ENCODE measurements at places on chromosomes 1 and 21.
A peak's percentile ranks its signal among the peaks of the same experiment; 100 is the strongest.

- no peak for DNase-seq
Observed at GRCh38 chr21:23939369-23940065, 1667.8 kb downstream of the MRPL39 start.

GRCh38 chr1:7249516-7249915, 464.3 kb downstream of the CAMTA1 start:
- no peak for DNase-seq

DNA sequence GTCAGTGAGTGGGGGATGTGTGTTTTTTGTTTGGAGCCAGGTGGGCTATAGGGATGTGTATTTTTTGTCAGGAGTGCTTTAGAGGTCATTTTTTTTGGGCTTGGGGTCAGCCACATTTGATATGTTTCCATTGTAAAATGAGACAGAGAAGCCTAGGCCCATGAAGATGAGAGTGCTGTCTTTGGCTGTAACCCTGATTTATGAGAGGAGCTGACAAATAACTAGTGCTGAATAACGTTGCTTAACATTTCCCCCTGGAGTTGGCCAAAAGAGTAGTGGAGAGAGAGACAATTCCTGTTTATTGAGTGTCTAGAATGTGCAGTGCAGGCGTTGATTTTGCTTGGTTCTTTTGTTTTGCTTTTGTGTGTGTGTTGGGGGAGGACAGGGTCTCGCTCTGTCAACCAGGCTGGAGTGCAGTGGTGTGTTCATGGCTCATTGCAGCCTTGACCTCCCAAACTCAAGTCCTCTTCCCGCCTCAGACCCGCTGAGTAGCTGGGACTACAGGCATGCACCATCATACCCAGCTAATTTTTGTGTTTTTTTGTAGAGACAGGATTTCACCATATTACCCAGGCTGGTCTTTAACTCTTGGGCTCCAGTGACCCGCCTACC, 64.7 kb downstream of the S1PR1 start:
- no peak for DNase-seq

DNA sequence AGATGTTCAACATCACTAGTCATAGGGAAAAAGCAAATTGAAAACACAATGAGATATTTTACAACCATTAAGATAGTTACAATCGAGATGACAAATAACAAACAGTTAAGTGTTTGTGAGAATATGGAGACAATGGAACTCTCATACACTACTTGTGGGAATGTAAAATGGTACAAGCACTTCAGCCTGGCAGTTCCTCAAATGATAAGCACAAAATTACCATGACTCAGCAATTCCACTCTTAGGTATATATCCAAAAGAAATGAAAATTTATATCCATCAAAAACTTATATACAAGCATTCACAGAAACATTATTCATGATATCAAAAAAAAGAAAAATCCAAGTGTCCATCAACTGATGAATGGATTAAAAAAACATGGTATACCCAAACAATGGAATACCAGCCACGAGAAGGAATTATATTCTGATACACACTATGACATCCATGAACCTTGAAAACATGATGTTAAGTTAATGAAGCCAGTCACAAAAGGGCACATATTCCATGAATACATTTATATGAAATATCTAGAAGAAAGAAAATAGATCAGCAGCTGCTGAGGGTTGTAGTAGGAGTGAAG, 76.4 kb downstream of the EVI5 start:
- no peak for DNase-seq

DNA sequence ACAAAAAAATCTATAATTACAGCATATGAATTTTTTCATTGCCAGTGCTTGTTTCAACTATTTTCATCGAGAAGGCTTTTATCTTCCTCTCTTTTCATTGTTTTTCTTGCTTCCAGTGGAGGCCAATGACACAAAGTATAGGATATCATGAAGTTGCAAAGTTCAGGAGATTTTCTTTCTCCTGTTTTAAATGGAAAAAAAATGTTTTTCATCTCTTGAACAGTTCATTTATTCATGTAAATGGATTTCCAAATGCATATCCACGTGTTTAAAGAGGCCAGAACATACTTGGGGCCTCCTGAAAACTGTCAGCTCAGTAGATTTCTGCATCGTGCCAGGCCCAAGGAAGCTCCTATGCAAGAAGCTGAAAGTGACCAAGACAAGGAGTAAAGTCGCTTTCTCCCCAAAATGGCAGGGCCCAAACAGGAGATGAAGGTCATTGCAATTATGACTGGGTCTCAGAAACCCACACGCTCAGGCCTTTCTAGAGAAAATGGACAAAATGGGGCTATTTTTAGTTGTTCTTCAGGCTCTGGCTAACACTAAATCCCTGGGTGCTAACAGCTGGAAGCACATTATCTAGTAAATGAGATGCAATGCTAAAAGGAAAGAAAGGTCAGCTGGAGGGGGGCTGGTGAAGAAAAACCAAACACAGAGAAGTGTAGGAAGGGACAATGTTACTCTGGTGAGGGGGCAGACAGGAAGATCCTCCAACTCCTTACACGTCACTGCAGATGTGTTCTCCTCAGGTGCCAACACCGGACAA, 136.9 kb upstream of the C8B start:
- no peak for DNase-seq

- DNase-seq, result no peak
Observed at GRCh38 chr21:27466140-27466539, 499.3 kb upstream of the ADAMTS5 start.

GRCh38 chr1:220879076-220879508, at the start of gene HLX:
TSS of gene HLX (plus strand) at chr1:220879443. CDS start at chr1:220879858, 415 bp downstream.
- DNase-seq, result peak; percentile 96

DNA sequence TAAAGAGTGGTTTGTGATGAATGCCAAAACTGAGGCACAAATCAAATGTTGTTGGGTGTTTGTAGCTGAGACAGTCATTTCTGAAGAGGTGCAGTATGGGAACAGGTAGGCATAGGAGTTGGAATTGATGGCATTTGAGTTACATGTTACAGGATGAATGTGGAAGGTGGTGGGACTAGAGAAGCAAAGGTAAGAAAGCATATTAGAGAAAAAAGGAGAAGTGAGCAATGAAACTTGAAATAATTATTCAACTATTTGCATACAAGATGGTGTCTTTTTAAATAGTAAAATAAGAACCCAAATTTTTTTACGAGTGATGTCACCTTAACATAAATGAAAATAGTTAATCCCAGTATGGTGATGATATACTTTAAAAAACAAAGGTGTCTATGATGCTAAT, 40.2 kb upstream of the METTL18 start:
- no peak for DNase-seq

Data from left lung (tissue), 14 donors.